ENCODE measurements at places on chromosomes 5 and 9.
A peak's percentile ranks its signal among the peaks of the same experiment; 100 is the strongest.

DNA sequence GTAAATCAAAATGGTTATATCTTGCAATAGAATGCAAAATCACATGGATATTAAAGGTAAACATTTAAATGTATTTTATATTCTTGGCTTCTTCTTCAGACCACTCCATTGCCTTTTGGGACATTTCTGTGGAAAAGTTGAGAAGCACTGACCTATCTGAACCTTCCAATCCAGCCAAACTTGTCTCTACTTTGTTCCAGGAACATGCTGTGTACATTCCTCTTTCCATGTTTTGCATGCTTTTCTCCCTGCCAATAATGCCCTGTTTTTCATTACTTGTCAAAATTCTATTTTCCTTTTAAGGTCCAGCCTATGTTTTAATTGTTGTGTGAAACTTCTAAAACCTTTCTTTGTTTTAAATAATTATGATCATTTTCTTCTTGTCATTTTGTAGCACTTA lies 28.3 kb downstream of the JAK2 start:
- DNase-seq: no peak

GRCh38 chr5:178232124-178232919 lies at the start of gene PHYKPL:
TSS of gene PHYKPL (minus strand) at chr5:178232802. CDS start at chr5:178232550, 252 bp downstream.
- no peak for DNase-seq

DNA sequence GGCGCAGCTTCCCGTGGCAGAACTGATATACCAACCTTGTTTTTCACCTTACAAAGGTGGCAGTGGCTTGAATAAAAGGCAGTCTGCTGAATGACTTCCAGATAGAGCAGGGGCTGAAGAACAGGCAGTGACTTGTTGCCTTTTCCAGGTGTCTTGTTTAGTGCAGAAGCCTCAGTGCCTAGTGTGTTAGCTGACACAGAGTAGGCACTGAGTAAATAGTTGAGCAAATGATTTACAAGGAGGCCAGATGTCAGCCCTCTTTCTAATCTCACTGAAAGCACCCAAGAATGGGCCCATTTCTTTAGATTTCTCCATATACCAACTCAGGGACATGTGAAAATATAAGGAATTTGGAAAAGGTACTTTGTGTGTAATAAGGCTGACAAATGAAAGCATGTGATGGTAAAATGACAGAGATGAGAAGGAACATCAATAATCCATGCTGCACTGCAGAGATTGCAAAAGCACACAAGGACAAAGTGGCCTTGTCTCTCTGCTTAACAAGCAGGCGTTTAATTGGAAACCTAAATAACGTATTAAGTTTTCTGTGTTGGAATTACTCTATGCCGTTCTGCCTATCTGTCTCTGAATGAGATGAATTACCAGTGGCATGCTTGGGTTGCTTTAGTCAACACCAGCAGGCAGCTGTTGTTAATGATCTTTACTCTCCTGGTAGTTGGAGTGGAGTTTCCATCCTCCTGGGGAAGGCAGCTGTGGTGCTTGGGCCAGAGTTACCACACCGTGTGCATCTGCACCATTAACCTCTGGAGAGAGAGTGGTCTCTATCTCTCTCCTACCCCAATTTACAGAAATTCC lies 360.1 kb upstream of the C9orf72 start:
- DNase-seq: no peak

DNA sequence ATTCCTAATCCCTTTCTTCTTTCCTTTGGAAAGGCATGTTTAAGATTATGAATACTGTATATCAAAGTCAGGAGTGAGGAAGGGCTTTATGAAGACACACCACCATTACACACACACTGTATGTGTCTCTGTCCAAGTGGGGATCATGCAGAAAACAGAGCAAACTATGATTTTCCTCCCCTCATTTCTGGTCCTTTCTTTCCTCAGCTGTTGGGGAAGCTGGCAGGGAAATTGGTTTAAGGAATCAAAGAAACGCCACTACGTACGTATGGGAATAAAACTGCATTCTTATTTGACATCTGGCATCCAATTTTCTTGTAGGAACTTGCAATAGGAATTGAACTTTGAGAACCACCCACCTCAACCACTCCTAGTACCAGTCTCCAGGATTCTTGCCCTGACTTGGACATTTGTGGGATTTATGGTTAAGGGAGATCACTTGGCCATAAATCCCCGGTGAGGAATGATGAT lies 125.8 kb downstream of the PDE4D start:
- no peak for DNase-seq

- no peak for DNase-seq
Observed at GRCh38 chr9:21552244-21553170, 70.4 kb upstream of the IFNE start.

DNA sequence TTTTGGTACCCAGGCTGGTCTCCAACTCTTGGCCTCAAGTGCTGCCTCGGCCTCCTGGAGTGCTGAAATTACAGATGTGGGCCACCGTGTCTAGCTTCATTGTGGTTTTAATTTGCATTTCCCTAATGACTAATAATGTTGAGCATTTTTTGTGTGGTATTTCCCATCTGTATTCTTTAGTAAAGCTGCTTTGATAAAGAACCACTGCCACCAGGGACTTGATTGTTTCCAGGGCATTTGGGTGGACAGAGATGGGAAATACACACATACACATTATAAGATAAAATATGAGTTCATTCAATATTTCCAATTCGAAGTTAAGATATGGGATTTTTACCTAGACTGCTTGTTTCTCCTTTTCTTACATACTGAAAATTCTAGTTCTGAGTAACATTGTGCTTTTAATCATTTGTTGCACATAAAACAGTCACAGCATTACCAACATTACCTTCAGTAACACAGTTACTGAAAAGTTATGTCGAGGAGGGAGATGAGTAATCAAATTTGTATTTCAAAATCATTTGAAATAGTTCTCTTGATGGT lies 28.9 kb downstream of the HABP4 start:
- no peak for DNase-seq

- DNase-seq: no peak
Observed at GRCh38 chr9:125119643-125120286, 23.6 kb downstream of the SCAI start.

- no peak for DNase-seq
Observed at GRCh38 chr9:136923881-136924280, 20.7 kb downstream of the FBXW5 start.

DNA sequence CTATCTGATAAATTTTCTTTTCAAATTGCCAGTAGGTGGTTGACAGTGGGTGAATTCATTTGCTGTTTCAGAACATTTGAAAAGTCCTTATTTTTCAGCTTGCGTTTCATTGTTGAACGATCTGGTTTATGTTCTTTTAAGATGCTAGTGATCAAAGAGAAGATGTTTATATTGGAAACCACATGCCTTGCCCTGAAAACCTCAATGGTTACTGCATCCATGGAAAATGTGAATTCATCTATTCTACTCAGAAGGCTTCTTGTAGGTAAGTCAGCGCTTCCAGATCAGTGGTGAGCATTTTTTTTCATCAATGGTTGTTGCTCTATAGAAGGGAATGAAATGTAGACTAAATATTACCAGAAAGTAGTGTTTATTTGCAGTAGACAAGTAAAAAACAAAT lies 16.6 kb upstream of the CAVIN4 start:
- no peak for DNase-seq

- DNase-seq: no peak
Observed at GRCh38 chr9:36018891-36019720, 17.6 kb upstream of the RECK start.

- no peak for DNase-seq
Observed at GRCh38 chr5:39822020-39822419, 397.2 kb upstream of the DAB2 start.

GRCh38 chr5:116152169-116152568 lies 67.3 kb downstream of the COMMD10 start:
- no peak for DNase-seq

- no peak for DNase-seq
Observed at GRCh38 chr9:93669116-93669957, 93.0 kb downstream of the PHF2 start.

DNA sequence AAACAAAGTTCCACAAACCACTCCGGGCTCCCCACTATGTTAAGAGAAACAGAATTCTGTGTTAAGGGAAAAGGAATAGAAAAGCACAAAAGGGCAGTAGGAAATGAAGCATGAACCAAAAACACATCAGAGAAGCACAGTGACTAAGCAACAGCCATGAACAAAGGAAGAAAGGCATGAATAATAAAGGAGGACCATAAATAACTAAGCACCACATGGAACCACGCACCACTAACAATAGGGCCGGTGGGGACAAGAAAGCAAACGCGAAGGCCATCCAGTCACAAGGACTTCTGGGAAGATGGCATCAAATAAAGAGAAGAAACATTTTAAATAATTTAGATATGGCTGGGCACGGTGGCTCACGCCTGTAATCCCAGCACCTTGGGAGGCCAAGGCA lies 18.0 kb downstream of the PRUNE2 start:
- peak; percentile 35 for DNase-seq

DNA sequence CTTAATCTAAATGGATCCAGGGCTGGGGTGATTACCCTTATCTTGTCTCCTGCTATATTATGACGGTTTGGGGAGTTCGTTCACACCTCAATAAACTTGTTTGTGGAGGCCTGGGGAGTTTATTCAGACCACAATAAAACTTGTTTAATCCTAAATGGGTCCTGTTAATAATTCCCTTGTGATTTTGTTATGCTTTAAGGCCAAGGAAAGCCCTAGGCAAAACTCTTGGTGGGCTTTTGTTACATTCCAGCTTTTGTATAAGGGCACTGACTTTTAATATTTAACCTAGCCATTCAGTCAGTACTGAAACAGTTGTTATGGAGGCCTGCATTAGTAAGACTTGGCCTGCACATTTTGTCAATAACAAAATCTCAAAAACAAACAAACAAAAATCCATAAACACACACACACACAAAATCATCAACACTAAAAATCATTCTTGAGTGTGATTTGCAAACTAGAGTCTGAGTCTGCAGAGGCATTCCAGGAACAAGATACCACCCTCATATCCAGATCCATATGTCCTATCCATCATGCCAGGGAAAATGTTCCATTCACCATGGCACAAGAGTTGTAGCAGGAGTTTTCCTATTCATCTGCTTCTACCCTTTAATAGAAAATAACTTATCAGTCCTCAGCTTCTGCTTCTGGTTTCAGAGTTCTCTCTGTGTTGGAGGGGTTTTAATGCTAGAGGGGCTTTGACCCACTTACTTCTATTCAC lies 421.7 kb downstream of the AGTPBP1 start:
- no peak for DNase-seq

- DNase-seq: no peak
Observed at GRCh38 chr9:134917431-134918373, at the start of gene FCN1. TSS of gene FCN1 (minus strand) at chr9:134917912. CDS start at chr9:134917871, 41 bp downstream.

GRCh38 chr5:168844016-168844921 lies 265.1 kb upstream of the PANK3 start:
- DNase-seq: no peak

GRCh38 chr5:1106385-1107166 lies 5.3 kb downstream of the SLC12A7 start:
- DNase-seq: no peak

DNA sequence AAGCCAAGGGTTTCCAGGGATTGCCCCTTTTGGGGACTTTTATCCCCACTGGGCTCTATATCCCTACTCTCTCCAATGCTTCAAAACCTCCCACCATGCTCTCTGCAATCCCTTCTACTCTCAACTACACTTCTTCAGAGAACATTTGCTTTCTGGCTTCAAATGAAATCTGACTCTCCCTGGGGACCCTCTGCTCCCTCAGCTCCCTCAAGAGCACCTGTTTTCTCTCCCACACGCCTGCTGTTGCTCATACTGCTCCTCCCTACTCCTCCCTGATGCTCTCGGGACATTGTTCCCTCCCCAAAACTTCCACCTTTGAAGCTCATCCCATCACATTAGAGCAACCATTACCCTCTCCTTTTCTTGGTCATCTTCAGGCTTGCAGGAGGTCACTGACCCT lies 344.9 kb downstream of the CDK5RAP2 start:
- DNase-seq: no peak

DNA sequence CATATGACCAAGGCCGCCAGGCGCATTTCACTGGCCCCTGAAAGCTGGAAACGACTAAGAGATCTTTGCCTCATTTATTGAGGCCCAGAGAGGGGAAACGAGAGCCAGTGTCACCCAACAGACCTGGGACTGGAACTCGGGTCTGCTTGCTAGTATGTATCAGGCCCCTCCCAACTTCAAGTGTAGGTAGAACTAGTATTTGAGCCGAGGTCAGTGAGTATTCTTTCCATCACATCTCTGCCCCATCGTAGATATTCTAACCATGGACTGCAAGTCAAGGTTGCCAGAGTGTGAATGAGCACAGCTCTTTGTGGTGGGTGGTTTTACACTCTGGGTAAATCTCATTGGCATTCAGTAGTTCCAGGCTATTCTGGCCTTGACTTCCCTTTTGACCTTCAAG lies 42.2 kb downstream of the GPR107 start:
- no peak for DNase-seq

DNA sequence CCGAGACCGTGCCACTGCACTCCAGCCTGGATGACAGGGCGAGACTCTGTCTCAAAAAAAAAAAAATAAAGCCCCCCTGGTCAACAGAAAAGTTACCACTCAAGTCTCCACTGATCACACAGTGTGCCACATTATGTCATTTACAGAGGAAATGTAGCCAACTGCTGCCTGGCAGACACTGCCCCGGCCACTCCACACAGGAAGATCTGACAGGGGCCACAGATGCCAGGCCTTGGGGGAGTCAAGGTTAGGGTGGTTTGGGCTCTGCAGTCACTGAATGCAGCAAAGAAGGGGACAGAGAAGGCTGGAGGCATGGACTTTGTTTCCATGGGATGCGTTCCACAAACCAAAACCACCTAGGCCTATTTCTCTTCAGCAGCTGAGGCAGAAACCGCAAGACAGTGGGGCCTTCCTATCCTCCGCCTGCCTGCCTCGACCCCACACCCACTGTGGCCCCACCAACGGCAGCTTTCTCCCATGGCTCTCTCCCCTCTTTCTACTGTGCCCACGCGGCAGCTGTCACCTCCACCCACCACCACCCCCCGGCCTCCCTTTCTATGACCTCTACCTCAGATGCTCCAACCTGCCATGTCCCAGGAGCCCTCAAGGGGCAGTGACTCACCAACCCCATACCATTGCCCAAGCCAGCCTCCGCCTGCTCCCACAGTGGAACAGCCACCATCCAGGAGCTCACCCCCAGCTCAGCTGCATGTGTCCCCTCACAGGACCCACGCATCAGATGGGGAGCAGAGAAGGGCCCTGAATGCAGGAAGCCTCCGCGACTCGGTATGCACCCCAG lies 12.4 kb downstream of the IPPK start:
- DNase-seq: no peak

DNA sequence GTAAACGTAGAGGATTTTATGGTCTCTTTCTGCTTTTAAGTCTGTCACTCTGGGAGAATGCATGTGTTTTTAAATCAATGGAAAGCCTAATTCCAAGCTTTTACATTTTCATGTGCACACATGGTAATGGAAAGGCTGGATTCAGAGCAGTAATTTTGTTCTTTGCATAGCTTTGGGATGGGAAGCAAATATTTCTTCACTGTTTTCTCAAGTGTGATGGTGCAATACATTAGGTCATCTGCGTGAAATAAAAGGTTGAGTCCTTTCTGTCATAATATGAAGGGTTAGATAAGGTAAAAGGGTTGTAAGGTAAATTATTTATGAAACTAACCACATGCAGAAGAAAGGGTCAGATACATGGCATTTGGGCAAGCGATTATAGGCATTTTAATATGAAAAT lies 88.2 kb upstream of the NR3C1 start:
- no peak for DNase-seq

GRCh38 chr9:71604197-71605063 lies 163.9 kb downstream of the CEMIP2 start:
- peak; percentile 48 for DNase-seq
